ENCODE measurements at places on chromosomes 2 and 18.

DNA sequence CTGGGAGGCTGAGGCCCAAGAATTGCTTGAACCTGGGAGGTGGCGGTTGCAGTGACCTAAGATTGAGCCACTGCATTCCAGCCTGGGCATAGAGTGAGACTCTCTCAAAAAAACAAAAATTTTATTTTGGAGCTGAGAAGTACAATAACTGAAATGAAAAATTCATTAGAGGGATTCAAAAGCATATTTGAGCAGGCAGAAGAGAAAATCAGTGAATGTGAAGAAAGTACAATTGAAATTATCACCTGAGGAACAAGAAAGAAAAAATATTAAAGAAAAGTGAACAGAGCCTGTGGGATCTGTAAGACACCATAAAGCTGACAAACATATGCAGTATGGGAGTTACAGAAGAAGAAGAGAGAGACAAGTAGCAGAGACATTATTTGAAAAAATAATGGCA lies 137.1 kb downstream of the RAB3GAP1 start:
- DNase-seq: no peak

- DNase-seq: no peak
Observed at GRCh38 chr2:16680781-16681180, 15.1 kb upstream of the CYRIA start.

GRCh38 chr2:46497766-46498165 lies 18.4 kb downstream of the TMEM247 start:
- DNase-seq: no peak

DNA sequence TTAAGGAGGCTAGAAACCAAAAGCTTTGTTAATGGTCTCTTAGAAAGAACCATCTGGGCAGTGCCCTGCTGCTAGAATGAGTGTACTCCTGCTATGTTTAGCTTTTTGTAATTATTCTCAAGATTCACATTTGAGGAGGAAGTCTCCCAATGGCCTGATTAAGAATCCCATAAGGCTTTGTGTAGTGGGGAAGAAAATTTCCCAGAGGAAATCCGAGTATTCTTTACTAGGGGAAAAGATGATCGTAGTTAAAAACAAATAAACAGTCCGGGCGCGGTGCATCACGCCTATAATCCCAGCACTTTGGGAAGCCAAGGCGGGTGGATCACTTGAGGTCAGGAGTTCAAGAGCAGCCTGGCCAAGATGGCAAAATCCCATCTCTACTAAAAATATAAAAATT lies 117.9 kb downstream of the PTRHD1 start:
- DNase-seq: no peak

- DNase-seq: no peak
Observed at GRCh38 chr2:109387778-109388469, 225.8 kb downstream of the SEPTIN10 start.

DNA sequence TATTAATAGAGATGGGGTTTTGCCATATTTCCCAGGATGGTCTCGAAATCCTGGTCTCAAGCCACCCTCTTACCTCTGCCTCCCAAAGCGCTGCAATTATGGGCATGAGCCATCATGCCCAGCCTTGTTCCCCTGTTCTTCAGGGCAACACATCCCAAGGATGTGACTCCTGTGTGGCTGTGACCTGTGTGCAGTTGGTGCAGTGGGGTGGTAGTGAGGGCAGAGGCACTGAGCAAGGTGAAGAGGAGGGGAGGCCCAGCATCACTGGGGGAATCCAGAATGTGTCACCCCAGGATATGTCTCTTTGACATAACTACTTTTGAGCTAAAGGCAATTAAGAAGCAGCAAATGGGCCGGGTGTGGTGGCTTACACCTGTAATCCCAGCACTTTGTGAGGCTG lies 23.4 kb downstream of the CENPA start:
- no peak for DNase-seq

GRCh38 chr2:157596992-157597681 lies 31.5 kb downstream of the ACVR1C start:
- peak; percentile 16 for DNase-seq

DNA sequence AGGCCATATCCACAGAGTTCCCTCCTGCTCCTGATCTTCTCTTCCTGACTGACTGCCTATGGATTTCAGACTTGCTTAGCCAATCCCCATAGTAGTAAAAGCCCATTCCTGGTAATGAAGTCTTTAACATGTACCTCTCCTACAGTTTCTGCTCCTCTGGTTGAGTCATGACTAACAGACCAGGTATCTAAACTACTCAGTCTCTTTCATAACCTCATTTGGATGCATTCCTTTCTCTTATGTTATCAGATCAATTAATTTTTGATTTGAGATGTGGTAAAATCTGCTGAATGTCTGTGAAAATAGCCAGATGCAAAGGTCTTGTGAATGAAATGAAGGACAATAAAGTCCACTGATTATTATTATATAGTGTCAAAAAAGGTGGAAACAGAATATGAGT lies 198.0 kb downstream of the NBAS start:
- DNase-seq: no peak

DNA sequence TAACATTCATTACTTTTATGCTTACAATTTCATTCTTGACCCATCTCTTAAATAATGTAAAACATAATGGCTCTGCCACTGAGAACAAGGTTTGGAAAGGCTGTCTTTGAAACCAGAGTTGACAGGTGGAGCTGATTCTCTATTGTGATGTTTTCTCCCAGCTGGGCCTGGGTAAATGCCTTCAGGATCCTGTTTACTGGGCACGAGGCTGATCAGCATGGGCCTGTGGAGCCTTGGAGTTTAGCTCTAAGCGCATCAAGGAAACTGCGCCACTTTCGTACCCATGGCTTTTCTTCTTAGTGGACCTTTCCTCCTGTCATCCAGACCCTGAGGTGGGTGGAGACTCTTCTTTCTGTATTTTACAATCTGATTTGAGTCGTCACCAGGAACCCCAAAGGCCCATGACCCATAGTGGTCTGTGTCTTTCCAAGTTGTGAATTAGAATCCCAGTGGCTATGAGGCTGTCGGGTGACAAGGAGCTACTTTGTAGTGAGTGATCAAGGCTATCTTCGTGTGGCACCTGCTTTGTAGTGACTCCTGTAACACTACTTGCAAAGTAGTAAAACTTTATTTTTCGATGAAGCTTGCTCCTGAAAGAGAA lies 123.1 kb downstream of the LPIN1 start:
- no peak for DNase-seq

DNA sequence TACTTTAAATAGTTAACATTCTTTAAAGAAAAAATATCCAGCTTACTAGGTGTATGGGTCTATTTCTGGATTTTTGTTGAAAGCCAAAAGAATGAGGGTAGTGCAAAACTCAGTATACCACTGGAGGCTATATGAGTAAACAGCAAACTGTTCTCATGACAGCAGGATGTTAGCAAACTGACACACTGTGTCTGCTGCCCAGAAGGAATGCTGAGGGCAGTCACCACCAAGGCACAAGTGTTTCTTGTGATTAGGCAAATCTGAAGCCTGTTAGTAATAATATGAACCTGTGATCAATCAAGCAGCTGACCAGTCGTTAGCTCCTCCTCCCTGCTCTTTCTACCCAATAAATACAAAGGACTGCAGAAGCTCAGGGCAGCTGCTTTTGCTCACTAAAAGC lies 50.5 kb upstream of the SULT1C3 start:
- no peak for DNase-seq

DNA sequence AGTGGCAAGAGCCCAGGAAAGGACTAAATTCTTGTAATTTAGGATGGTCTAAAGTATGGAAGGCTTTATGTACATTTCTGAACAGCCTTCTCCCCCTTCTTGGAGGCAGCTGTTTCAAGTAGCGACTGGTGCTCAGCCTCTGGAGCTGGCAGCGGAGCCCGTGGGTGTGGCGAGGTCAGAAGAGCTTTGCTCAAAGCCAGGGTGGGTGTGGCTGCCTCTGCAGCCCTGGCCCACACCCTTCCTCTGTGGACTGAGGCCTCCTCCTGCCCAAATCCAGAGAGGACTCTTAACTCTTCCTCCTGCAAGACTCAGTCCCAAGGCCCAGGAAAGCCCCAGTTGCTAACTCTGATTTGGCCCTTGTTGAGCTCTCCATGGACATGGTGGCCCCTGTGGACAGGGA lies 202.1 kb upstream of the REV1 start:
- no peak for DNase-seq

GRCh38 chr18:44726059-44726421 lies 45.4 kb downstream of the SETBP1 start:
- no peak for DNase-seq

- DNase-seq: no peak
Observed at GRCh38 chr2:85269959-85270358, 57.8 kb downstream of the TGOLN2 start.

- DNase-seq: no peak
Observed at GRCh38 chr2:233470011-233470687, 96.4 kb downstream of the USP40 start.

GRCh38 chr2:18117592-18117991 lies 239.1 kb downstream of the KCNS3 start:
- DNase-seq: no peak

DNA sequence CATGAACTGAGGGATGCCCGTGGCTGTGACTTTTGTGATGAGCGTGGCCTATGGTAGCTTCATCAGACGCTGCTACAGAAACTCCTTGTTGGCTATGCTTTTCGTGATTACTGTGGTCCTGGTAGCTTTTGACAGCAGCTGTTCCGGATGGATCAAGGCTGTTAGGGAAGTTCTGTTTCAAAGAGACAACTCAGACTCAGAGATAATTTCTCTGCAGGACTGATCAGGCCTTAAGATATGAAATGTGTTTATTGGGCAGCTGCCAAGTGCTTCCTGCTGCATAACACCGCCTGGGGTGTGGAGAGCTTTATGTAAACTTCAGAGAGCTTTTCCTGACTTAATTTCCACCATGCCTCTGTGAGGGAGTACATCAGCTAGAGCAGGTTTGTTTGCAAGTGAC lies 243.8 kb downstream of the TSN start:
- DNase-seq: no peak

GRCh38 chr2:231057590-231057989 lies 923 bp downstream of the PSMD1 start:
- DNase-seq: no peak

DNA sequence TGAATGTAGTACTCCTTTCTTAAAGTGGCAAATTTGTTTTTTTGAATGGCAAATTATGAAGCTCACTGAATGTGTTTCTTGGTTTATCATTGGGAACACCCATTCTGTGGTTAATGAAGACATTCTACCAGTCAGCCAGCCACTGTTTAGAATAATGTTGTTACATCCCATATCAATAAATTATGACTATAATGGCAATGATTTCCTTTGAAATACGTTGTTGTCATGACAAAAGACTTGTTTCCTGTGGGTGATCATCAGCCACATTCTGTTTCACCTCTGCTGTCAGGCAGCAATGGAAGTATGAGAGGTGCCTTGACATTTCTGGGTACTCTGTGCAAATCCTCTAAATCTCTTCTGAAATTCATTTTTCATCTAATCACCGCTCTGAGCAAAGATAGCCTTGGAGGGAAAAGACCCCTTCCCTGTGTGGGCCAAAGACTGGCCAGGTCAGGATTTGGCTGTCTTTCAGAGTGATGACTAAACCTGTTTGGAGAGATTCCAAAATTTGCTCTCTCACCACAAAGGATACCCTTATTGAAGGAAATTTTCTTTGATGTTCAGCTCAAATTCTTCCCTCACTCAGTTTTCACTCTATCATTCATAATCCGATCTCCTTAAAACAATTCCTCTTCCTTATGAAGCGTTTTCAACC lies 869.2 kb downstream of the BCL11A start:
- no peak for DNase-seq

GRCh38 chr2:242029422-242030225 lies 160.1 kb downstream of the RTP5 start:
- no peak for DNase-seq

- DNase-seq: no peak
Observed at GRCh38 chr2:111707700-111708099, 176.3 kb downstream of the ANAPC1 start.

DNA sequence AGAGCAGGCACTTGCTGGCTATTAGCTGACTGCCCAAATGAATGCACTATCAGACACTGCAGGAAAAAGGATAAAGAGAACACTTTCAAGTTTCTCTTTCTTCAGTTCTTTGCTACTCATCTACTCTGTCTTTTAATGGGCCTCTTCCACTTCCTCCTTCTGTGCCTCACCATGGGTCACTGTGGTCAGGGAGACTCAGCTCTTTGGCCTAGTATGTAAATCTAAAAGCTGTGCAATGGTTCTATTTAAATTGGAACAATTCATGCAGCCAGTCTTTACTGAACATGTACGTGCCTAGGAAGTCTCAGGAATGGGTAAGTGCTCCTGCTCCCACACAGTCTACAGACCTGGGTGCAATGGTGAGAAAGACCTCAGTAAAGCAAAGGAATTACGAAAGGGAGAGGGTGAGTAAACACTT lies 79.1 kb upstream of the DNMT3A start:
- no peak for DNase-seq

- DNase-seq: no peak
Observed at GRCh38 chr18:44949967-44950366, 269.3 kb downstream of the SETBP1 start.

DNA sequence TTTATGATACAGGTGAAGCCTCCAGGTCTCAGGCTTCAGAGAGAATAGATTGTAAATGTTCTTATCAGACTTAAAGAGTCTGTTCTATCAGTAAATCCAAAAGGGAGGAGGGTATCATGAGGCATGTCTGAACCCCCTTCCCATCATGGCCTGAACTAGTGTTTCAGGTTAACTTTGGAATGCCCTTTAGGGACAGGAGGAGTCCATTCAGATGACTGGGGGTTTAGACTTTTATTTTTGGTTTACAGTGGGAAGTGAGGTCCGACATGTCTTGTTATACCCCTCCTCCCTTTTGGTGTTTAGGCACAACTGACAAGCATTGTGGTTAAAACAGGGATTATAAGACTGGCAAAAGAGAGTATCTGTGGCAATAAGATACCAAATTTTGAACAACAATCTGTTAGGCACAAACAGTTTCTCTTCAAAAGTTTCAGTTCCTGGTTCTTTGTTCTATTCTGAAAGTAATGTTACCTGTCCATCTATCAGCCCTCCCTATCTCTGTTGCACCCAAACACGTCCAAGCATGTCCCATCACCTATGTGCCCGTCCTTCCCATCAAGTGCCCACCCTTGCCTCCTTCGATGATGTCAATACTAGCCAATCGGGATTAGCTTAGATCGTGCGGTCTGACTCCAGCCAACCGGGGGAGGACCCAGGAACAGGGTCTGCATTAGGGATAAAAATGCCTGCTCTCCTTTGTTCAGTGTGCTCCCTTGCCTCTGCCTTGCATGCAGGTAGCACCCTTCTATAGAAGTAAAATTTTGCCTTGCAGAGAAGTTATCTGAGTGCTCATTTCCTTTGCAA lies 16.4 kb downstream of the TCF23 start:
- no peak for DNase-seq

- DNase-seq: no peak
Observed at GRCh38 chr2:113974727-113975126, 84.8 kb downstream of the ACTR3 start.

Measured in stimulated activated CD8-positive, alpha-beta memory T cell treated with anti-CD3 and anti-CD28 coated beads, Interleukin-15, amount 100 ng/mL, for 4 hours (primary cell).